ENCODE measurements at places on chromosomes 6 and 20. TPM values are rescaled to one million over a fixed set of nuclear protein-coding genes. Genes with fewer than 3 reads are reported as not detected.

- peak; percentile 96 for DNase-seq
Observed at GRCh38 chr20:41476013-41476441, 109.4 kb upstream of the EMILIN3 start.

GRCh38 chr6:46757214-46757596, 10.5 kb downstream of the ANKRD66 start:
- DNase-seq = no peak

DNA sequence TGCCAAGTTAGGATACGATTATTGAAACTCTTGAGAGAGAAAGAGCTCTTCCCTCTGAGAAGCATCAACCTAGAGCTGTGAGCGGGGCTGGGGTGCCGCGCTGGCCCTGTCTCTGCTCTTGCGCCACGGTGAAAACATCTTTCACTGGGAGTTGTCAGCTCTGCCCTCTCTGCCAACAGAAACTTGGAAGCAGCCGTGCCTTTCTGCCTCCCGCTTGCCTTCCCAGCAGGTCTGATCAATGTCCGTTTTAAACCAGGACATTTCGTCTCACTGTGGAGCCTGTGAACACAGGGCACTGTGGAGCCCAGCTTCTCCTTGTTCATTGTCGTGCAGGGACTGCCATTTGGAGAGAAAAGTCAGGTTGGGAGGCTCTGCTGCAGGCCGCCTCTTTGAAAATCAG, 249.2 kb upstream of the PMEPA1 start:
- no peak for DNase-seq

DNA sequence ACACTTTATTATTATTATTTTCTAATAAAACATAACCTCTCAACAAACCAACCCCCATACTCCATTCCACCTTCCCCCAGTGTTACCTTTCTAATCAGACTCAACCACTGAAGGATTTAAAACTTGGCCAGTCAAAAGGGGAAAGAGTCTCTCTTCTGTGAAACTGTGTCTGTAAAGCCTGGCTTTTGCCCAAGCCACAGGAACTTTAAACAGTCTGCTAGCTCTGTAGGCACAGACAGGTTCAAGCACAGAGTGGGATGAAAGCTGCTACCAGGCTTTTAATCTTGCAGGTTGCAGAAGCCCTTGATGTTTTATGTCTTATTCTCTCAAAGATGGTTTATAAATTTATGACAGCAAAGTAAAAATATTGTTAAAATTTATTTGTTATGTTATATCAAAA, 585.7 kb downstream of the TENT5A start:
- DNase-seq = peak; percentile 20

DNA sequence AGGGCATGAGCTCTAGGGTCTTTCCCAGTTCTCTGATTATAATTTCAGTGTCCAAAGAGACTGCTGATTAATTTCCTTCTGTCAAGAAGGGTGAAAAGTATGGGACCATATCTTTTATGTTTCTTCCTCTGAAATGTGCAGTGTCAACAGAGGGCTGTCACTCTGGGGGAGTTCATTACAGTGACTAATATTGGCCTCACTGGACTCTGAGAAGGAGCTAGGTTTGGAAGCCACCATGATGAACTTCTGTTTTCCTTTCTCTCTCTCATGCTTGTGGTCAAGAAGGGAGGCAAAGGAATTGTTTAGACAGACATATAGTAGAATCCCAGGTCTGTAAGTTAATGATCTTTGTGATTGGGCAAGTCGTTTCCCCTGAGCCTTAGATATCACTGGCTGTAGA, 41.8 kb upstream of the BMP6 start:
- DNase-seq = no peak

DNA sequence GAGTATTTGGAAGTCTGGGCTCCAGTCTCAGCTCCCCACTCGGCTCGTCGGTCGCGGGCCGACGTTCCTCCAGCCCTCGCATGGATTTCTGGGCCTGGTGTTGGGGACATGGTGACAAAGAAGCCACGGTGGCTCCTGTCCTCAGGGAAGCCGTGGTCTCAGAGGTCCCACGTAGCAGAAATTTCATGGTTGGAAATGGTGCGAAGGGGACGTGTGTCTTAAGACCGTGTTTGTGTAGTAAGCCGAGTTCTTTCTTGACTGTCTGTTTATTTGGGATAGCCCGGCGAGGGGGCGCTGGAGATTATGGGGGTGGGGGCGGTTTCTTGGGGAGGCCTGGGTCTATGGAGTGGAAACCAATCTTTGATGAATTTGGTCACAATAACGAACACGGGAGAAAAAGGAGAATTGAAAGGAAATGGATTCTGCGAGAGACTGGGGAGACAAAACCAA, 23.5 kb upstream of the MAP3K7 start:
- DNase-seq = peak; percentile 49

- DNase-seq = peak; percentile 84
Observed at GRCh38 chr6:163415620-163416556, 1.4 kb downstream of the QKI start.

- no peak for DNase-seq
Observed at GRCh38 chr20:3980260-3981131, 34.9 kb downstream of the RNF24 start.

- no peak for DNase-seq
Observed at GRCh38 chr6:121449331-121449730, 13.9 kb downstream of the GJA1 start.

GRCh38 chr20:49420292-49420691, 62.2 kb downstream of the KCNB1 start:
- DNase-seq = no peak

DNA sequence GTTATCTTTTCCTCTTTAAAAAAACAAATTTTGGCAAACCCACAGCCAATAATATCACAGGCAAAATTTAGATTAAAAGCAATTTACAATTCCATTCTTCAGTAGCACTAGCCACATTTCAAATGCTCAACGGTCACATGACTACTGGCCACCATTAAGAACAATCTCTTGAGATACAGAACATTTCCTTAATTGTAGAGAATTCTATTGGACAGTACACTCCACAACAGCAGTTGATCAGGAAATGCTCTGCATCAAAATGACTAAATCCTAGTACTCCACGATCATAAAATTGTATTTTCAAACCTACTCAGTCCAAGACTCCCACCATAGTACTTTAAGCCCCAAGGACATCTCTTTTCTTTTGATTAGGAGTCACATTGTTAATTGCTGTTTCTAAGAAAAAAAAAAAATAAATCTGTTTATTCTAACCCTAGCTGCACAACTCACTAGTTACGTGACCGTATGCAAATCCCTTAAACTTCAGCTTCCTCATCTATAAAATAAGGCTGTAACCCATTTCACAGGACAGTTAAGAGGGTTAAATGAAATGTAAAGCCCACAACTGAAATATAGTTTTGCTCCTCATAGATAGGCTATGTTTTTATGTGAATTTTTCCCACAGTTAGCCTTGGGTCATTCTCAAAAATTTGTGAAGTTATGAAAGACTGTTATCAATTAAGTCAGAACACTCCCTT, 9.8 kb downstream of the C6orf62 start:
- no peak for DNase-seq

- DNase-seq = no peak
Observed at GRCh38 chr6:170147832-170148708, 142.8 kb downstream of the DLL1 start.

SYCP2L gene
- total RNA-seq = 1.5 TPM

RNF5 gene
- 63.5 TPM for total RNA-seq

GSTA3 gene
- total RNA-seq = not detected
